Daoy (cell line): ENCODE measurements at places on chromosomes 5 and 9. TPM values are rescaled to one million over a fixed set of nuclear protein-coding genes. Genes with fewer than 3 reads are reported as not detected.

Gene ZNF462
- total RNA-seq = 15.7 and 20.6 TPM in 2 replicates

Gene SPINK7
- total RNA-seq = not detected in 2 replicates

Gene CAAP1
- total RNA-seq = 20.2 and 46.1 TPM in 2 replicates

Gene CCDC112
- total RNA-seq = 9.7 and 12.6 TPM in 2 replicates

Gene FRMD3
- total RNA-seq = 2.4 and 6.1 TPM in 2 replicates

Gene PCDHA9
- total RNA-seq = 0.11 and 0.51 TPM in 2 replicates

Gene AJM1
- total RNA-seq = 0.18 and 0.74 TPM in 2 replicates

Gene TPD52L3
- not detected in 2 replicates for total RNA-seq

Gene LCN9
- not detected in 2 replicates for total RNA-seq

Gene SMIM23
- total RNA-seq = not detected in 2 replicates

Gene SLC34A1
- not detected in 2 replicates for total RNA-seq

Gene CCL19
- not detected in 2 replicates for total RNA-seq

Gene FST
- 0.91 and 1.7 TPM in 2 replicates for total RNA-seq
